A549 treated with dexamethasone at 1 μM for 4 hours (cell line): ENCODE measurements at places on chromosomes 7 and 10. TPM values are rescaled to one million over a fixed set of nuclear protein-coding genes. Genes with fewer than 3 reads are reported as not detected.

Gene UNCX
- total RNA-seq = 0.05 to 0.07 TPM (median 0.05 TPM) in 3 of 5 replicates, not detected in the others

Gene LIPJ
- not detected in 5 replicates for total RNA-seq

Gene STEAP2
- total RNA-seq = 2.6 to 5.1 TPM (median 4.7 TPM) in 5 replicates

Gene NEBL
- 7.4 to 14.0 TPM (median 12.9 TPM) in 5 replicates for total RNA-seq

Gene GUSB
- total RNA-seq = 27.0 to 32.6 TPM (median 30.9 TPM) in 5 replicates
